Renal cortex interstitium (tissue), 15 donors: ENCODE measurements at places on chromosomes 1 and 21.

DNA sequence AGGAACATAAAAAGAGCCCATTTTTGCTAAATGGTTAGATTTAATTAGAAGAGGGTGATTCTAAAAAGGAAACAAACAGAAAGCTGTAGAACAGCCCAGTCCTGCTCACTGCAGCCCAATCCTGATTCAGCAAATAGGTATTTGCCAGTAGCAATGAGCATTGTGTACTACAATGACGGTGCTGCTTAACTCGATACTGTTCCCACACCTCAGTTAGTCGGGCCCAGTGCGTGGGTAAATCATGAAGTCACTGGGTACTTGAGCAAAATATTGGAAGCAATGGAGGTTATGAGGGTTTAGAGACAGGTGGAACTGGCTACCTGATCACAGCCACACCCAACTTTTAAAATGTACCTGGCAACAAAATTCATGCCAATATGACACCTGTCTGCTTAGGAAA, 101.5 kb upstream of the ADGRL2 start:
- no peak for DNase-seq

DNA sequence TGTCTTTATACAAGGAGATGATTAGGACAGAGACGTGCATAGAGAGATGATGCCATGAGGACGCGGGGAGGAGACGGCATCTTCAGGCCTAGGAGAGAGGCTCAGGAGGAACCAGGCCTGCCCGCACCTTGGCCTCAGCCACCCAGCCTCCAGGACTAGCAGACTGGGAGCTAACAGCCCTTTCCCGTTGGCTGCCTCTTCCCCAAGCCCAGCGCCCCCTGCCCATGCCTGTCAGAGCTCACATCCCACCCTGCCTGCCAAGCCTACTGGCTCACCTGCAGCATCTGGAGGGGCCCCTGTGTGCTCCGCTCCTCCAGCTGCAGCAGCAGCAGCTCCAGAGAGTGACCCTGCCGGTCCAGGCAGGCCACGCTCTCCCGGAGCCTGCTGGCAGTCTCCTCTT, 4.0 kb upstream of the TRIM11 start:
- DNase-seq = no peak

DNA sequence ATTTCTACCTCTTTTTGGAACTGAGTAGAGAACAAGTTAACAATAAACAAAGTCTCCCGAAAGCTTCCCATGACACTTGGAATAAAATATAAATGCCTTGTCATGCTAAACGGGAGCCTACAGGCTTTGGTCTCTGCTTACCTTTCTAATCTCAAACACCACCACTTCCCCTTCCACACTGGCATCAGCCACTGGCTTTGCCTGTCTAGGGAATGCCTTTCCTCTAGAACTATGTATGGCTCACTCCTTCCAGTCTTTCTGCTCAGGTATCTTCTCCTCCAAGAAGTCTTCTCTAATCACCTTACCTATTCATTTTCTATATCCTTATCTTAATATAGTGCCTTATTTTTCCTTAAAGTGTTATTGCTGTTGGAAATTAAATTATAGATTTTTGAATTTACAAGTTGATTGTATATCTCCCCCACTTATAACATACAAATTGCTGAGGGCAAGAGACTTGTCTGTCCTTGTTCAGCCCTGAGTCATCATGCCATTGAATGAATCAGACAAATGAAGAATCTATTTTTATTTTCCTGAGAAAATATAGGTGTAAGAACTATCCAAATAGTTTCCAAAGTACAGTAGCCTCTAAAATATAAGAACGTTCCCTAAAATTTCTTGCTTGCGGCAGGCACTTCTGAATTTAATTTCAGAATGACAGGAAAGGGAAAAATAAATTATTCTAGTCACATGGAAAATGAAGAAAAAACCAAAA, 119.2 kb downstream of the TM2D1 start:
- no peak for DNase-seq

DNA sequence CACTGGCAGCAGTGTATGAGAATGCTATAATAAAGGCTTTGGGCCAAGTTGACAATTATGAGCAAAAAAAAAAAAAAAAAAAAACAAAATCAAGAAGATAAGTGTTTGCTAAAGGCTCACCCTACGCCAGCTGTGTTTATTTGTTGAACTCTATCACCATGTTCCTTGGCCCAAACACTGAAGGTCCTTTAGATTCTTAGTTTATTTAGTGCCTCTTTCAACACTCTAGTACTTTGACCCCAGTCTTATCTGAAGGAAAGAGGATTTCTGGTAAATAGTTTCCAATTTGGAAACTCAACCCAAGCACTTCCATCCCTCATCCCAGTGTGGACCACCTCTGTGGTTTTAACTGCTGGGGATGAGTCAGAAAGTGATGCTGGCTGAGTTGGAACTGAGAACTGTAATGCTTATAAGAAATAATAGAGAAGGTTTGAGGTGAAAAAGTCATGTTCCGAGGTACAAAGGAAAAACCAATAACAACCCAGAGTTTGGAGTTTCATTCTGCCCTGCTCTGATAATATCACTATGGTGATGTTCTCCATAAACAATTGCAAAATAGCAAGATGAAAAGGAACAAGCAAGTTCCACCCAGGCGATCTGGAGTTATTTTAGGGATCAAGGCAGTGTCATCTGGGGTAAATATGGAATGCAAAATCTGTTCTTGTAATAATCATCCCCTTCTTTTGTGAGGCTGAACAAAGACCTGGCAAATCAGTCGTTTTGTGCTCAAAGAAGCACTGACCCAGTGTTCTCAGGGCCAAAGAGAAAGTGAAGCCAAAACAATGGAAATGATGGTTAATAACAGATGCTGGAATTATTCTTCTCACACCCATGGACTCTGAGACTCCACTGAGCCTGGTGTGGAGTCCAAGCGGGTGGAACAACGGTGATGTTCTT, 19.7 kb upstream of the CAPZB start:
- no peak for DNase-seq

DNA sequence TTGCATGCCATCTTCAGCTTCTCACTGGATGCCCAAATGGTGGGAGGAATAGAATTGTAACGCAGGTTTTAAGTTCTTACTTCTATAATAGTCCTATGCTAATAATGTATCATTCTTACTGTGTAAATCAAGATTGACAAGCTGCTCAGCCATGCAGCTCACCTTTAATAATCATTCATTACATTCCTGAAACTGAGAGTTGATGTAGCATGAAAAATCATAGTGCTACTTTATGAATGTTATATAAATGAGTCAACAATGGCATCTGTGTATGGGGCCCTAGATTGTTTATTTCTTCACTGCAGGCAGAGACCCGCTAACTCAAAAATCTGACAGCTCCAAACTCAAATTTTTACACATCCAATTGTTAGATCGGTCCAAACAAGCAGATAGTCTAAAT, 34.4 kb downstream of the FH start:
- no peak for DNase-seq

DNA sequence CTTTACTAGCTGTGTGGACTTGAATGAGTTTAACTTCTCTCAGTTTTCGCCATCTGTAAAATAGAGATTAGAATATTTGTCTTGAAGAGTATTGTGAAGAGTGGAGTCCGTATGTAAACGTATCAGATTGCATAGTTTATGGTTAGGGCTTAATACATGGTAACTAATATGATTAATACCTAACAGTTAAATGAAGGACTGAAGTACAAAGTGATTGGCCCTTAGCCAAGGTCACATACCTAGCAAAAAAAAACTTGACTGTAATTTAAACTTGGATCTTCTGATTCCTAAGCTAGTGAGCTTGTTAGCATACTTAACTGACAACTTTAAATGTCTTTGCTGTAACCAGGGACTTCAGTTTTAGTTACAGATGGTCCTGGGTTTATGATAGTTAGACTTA, 1.9 kb downstream of the GIPC2 start:
- DNase-seq = no peak

GRCh38 chr1:56922507-56922906, 43.3 kb downstream of the C8B start:
- no peak for DNase-seq

DNA sequence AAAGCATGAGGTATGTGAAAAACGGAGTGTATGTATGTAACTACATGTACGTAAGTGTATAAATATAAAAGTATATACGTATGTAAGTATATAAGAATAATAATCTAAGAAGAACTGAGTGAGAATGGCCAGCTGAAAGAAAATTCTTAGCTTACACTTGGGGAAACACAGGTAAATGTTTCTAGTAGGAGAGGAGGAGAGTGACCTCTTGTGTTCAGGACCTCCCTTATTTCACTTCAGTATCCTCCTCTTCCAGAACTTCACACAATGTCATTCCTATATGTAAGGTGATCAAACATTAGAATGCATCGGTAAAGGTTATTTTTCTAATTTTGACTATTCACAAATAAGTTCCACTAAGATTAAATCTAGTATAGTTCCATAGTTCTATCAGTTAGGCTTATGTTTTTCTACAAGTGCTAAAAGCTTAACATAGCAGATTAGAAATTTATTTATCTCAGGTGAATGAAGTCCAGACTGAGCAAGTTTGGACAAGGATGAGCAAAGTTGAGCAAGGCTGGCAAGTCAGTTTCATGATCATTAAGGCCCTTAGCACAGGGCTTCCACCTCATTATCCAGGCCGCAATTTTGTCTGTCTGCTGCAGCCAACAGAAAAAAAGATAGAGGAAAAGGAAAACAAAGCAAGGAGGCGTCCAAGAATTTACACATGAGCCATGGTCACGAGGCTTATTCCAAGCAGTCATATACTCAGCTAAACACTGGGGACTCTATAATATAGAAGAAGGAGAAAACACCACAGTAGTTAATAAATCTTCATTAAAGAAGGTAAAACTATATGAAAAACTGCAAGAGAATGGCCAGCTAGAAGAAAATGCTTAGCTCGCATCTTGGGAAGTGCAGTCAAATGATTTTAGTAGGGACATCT, 7.1 kb upstream of the MROH9 start:
- DNase-seq = no peak

DNA sequence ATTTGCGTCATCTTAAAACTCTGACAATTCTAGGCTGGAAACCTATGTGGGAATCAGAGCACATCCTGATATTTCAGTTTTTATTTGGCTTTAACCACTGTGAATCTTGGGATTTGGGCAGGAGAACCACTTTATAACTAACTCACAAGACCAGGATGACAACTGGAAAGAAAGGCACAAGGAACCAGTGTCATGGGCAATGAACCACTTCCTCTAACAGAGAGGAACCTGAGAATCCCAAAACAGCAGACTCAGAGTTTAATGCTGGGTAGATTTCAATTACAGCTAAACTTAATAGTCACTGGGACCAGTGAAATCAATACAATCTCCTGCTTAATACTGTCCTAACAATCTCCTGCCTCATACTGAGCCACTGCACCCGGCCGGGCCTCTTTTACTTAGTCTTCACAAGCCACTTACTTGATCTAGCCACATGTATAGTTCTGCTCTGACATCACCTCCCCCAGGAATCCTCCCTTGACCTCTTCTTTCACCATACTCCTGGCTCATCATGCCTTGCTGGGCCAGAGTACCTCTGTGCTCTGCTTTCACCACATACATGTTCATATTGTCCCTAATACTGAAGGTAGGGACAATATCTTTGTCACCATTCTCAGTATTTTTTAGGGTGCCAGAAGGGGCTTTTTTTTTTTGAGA, 20.2 kb upstream of the SLFNL1 start:
- no peak for DNase-seq

DNA sequence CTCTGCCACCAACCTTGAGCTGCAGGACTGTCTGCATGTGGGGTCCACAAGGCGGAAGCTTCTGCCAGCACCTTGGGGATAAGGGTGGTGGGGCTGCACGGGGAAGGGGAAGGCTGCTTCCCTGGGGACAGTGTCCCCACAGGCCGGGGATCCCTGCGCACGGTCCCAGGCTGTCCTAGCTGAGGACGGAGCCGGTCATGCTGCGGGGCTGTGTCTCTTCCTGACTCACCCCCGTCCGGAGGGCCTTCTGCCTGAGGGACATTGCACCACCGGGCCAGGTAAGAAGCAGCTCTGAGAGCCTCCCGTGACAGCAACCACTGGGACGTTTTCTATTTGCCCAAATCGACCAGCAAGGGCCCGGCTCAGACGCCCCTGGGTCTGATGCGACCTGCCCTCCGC, 29.9 kb downstream of the KRTAP10-1 start:
- DNase-seq = no peak

- no peak for DNase-seq
Measured at GRCh38 chr1:92915547-92915946, 45.7 kb downstream of the DIPK1A start.

DNA sequence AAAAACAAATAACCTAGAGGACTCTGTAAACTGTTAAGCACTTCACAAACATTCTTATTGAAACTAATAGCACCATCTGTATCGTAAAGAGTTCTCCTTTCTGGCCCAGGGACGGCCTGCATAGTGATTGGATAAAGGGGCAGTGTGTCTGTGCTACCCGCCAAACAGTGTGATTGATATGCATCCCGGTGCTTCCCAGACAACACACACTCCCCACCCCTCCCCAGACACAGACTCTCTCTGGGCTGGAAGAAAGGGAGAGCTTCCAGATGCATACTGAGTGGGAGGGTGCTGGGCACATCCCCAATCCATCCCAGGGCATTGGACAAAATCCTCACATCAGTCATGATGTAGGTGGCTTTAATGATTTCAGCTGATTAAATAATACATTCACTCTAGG, 3.7 kb downstream of the HSD11B1 start:
- DNase-seq = no peak

- DNase-seq = peak; percentile 48
Measured at GRCh38 chr1:2906085-2906484, 104.6 kb upstream of the TTC34 start.

DNA sequence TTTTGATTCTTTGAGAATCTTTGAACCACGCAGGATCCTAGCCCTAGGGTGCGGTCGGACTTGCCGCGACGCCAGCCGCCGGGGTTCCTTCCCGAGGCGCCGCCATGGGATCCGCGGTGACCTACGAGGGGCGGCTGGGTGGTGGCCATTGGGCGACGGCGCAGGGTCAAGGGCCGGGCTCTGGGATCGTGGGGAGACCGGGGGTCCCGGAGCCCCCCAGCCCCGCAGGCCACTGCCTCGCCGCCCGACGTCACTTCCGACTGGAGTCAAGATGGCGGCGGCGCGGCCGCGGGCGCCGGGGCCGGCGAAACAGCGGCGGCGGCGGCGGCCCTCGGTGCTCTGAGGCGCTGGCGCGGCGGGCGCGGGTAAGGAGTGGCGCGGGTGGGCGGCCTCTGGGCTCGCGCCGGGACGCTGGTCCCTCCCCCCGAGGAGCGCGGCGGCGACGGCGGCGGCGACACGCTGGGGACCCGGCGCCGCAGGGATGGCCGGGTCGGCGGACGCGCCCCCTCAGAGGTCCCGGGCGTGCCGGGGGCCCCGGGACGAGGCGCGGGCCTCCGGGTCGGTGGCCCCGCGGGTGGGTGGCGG, at the start of gene PRDM2:
TSS of gene PRDM2 (plus strand) at position 253 of the 585 bp plus-strand sequence. CDS start 15,418 bp downstream, outside the sequence.
- DNase-seq = peak; percentile 45

DNA sequence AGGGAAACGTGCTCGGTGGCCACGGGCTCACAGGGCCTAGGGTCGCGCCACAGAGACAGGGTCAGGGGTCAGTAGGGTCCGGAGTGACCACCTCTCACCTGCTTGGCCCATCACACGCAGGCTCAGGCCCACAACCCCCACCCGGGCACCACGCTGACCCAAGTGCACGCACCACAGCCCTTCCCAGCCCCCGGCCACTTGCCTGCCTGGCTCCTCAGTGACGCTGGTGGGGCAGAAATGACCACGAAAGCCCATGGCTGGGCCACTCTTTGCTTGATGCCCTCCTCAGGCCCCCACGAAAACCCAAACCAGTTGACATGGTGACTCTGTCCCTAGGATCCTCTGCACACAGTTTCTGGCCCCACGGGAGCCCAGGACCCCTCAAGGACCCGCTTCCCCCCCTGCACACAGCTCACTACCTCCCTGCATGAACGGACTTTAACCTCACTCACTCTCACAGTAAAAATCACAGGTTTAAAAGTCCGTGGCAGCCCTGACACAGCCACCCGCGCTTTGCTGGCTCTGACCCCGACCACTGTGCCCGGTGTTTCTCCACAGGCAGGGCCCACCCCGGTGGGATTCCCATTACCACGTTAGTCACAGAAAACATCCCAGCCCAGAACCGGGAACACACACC, 20.7 kb downstream of the NADK start:
- DNase-seq = no peak
